Renal cortex interstitium (tissue), 15 donors: ENCODE measurements at places on chromosomes 13 and 19. TPM values are rescaled to one million over a fixed set of nuclear protein-coding genes. Genes with fewer than 3 reads are reported as not detected.

The URAD gene
- not detected for polyA plus RNA-seq

The LGALS4 gene
- 1.4 TPM for polyA plus RNA-seq

The OR7D2 gene
- 0.14 TPM for polyA plus RNA-seq

The PALM3 gene
- polyA plus RNA-seq = 31.4 TPM

GRCh38 chr13:66212511-66212910 is 1017.6 kb downstream of the PCDH9 start:
- no peak for DNase-seq

- no peak for DNase-seq
These were observed at the start of gene NR2F6 for GRCh38 chr19:17245535-17245984. NR2F6 (minus strand) TSS chr19:17245919; CDS start chr19:17245220, 699 bp downstream.
